ENCODE measurements at places on chromosomes 12 and 14. TPM values are rescaled to one million over a fixed set of nuclear protein-coding genes. Genes with fewer than 3 reads are reported as not detected.

The TCL1B gene
- not detected for polyA plus RNA-seq

The PTPRQ gene
- 0.22 TPM for polyA plus RNA-seq

The SLC5A8 gene
- 0.04 TPM for polyA plus RNA-seq

The HOTAIR gene
- polyA plus RNA-seq, result not detected

The TAS2R7 gene
- not detected for polyA plus RNA-seq

The NUAK1 gene
- polyA plus RNA-seq, result 0.82 TPM

The SERPINA1 gene
- polyA plus RNA-seq, result 1.5 TPM

All from esophagus (tissue), 2 donors.